ENCODE measurements at places on chromosomes 7 and 10.

GRCh38 chr10:48289501-48290238 is 15.2 kb upstream of the FRMPD2 start:
- DNase-seq: peak; percentile 72

GRCh38 chr7:102125127-102125596 is 161.5 kb upstream of the SH2B2 start:
- no peak for DNase-seq

- no peak for DNase-seq
Observed at GRCh38 chr10:127882391-127882790, 10.3 kb downstream of the CLRN3 start.

GRCh38 chr7:130907439-130907838 is 173.4 kb upstream of the KLF14 start:
- no peak for DNase-seq

GRCh38 chr7:123979876-123980275 is 53.0 kb downstream of the TMEM229A start:
- no peak for DNase-seq

DNA sequence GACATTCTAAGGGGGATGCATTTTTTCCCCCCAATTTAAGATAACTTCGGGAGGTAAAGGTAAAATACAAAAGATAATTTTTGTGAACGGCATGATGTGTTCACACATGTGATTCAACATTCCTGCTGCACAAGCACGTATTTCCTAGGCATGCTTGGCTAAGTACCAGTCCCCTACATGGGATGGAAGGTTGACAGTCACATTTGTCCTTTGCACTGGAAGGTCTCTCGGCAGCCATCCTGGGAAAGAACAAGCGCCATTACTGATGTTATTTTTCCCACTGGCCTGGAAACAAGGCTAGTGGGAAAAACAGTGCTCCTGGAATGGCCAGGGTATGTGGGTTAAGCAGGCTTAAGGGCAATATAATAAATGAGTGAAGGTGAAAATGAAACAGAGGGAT is 276.2 kb upstream of the AOAH start:
- DNase-seq: no peak

DNA sequence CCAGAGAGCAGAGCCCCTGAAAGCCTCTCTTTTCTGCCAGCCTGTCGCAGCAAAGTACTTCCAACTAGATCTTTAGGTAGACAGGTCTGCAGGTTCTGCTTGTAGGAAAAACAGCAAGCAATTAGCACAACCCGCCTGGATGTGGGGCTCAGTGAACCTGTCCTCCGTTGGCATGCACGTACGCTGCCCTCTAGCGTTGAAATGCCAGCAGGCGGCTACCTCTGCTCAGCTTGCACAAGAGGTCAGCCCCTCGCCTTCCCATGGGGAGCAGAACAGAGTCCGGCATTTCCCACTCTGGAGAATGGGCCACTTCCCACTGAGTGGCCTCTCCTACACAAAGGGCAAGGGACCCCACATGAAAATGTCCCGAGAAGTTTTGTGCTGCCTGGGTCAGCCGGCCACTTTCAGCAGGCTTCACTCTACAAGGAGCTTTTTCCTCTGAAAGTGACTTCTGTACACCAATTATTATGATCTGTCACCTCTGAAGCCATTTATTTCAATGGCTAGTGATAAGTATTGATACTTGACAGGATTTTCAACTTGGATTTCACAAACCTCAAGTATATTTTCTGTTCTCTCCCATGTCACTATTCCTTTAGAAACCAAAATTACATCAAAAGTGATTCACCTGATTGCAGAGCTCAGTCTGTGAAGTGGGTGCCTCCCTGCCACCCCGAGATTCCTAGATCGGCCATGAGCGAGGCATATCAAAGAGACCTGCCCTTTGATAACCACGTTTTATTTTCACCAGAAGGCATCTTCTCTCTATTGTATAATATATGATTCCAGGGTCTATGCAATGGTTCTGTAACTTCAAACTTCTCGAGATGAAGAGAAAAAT is 56.7 kb downstream of the JCAD start:
- DNase-seq: peak; percentile 80

DNA sequence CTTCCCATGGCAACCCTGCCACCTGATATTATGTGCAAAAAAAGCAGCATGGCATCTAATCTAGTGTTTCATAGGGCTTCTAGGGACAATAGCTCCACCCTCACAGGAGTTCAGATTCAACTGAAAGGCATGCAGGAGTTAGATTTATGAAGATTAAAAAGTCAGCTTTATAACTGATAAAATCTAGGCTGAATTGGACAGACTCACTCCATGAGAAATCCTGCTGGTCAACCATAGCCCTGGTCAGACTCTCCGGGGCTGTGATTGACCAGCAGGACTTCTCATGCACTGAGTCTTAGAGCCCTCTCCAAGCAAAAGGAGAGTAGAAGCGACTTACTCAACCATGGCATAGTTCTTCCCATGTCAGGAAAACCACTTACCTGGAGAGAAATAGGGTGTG is 345.4 kb downstream of the NEBL start:
- DNase-seq: no peak

DNA sequence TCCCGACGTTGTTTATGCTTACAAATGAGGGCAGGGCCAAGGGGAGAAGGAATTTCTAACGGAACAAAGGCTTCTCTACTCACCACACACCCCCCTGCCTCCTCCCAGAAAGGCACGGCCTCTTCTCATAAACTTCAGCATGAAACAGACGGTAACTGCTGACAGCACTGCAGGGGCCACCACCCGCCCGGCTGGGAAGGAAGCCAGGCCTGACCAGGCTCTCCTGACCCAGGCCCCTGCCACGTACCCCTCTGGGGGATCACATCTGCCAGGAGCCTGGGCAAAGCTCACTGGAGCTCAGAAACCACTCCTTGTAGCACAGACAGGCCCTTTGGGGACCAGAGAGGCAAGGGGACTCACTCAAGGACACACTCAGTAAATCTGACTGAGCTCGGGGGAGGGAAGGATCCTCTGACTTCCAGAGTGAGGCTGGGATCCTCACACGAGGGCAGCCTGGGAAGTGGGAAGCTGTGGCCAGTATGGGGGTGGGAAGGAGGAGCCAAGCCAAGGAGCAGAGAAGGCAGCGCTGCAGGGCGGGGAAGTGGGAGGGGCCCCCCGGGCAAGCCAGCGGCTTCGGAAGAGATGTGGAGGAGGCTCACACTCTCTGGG is 46.1 kb downstream of the ZCCHC24 start:
- peak; percentile 74 for DNase-seq

- DNase-seq: no peak
Observed at GRCh38 chr7:113268757-113269156, 150.4 kb upstream of the SMIM30 start.

Data from mesothelial cell of epicardium (in vitro differentiated cells).